ENCODE measurements at places on chromosomes 3 and 15. TPM values are rescaled to one million over a fixed set of nuclear protein-coding genes. Genes with fewer than 3 reads are reported as not detected.
A peak's percentile ranks its signal among the peaks of the same experiment; 100 is the strongest.

The TICRR gene
- 41.7 TPM for total RNA-seq

DNA sequence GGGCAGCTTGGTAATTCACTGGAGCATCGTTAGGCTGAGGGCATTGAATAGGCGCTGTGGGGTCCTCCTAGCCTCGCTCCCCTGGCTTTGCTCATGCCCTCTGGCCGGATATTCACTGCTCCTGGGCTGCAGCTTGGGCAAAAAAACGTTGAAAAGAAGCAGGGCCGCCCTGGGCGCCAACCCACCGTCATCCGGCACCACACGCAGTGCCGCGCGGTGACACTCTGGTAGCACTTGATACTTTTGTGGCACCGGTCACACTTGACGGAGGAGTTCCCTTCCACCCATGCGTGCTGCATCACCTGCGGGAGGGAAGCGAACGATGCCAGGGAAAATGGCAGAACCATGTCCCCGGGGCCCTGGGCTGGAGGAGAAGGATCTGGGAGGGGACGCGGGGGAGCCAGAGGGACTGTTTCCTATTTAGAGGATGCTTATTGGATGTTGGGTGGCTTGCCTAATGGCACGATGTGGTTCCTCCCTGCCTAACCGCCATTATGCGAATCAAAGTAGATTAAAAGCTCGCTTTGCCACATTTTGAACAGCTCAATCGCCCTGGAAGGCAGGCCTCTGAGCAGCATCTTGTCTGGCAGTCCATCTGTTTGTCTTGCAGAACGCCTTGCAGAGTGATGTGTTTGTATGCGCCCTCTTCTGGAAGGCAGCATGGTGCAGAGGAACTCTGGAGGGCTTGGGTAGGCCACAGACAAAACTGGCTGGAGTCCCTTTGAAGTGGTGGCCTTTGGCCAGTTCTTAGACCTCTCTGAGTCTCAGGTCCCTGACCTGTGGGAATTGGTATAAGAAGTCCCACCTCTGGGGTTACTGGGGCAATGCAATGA, 93.2 kb downstream of the DGKG start:
- H3K27me3 ChIP-seq: peaks cover 48% of the 10 kb centered on the region
- H3K36me3 ChIP-seq: no peaks in the 10 kb centered on the region
- DNase-seq: peak; percentile 29
- H3K4me3 ChIP-seq: no peak overlapping the region
- no peak overlapping the region for H3K27ac ChIP-seq

DNA sequence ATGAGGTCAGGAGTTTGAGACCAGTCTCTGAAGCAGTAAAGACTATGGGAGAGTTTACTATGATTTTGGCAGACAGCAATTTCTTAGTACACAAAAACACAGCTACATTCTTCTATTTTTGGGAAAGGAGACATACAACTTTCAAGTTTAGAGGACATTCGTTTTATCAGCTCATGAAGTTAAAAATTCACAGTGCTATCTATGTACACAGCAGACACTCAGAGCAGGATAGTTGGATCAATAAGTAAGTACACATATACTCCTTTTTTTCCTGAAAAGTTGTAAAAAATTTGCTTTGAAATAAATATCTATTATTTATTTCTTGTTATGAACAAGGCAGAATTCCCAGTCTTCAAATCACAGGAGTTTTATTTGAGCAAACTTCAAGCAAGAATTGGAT, 159.7 kb downstream of the SERPINI1 start:
- no peak overlapping the region for H3K4me3 ChIP-seq
- no peaks in the 10 kb centered on the region for H3K4me1 ChIP-seq
- no peak overlapping the region for H3K27ac ChIP-seq
- no peaks in the 10 kb centered on the region for H3K36me3 ChIP-seq

DNA sequence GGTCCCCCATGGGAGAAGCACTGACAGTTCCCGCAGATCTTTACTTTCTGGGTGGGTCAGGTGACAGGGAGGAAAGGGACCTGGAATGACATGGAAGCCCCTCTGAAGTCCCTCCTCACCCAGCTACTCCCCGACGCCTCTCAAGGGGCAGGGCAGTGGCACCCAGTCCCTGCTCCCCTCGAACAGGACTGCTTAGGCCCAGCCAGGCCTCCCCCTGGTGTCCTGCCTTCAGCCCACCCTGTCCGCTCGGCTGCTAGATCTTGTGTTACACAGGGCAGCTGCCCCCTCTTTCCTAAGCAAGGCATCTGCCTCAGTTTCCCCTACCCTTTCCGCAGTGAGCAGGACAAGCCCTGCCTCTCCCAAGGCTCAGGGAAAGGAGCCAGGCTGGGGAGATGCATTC, 226.5 kb downstream of the XXYLT1 start:
- H3K27ac ChIP-seq: no peak overlapping the region
- H3K4me3 ChIP-seq: no peak overlapping the region
- H3K27me3 ChIP-seq: peaks cover 2% of the 10 kb centered on the region
- peaks cover 5% of the 10 kb centered on the region for H3K36me3 ChIP-seq
- H3K4me1 ChIP-seq: peaks cover 40% of the 10 kb centered on the region
- DNase-seq: no peak

DNA sequence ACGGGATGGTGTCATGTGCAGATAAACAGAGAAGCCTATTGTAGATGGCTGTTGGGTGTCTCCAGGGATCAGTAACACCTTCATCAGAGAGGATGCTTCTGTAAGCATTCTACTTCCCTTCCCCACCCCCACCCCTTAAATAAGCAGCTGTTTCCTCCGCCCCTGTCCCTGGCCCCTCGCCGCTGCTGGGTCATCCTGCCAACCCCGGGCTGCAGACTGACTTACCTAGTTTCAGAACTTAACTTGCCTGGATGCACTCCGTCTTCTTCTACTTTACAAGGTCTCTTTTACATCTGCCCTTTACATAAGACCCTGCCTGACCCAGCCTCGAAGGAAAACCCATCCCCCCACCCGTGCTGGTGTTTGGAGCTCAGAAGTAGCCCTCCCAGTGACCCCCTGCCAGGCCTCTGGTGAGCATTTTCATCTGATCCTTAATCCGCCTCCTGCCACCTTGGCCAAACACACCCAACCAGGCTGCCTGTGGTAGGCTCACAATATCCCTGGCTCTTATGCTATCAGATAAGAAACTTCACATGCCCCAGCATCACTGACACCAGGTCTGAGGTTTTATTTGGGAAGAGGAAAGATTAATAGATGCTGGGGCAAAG, 103.0 kb upstream of the HES1 start:
- no peaks in the 10 kb centered on the region for H3K36me3 ChIP-seq
- no peak overlapping the region for H3K4me3 ChIP-seq
- peaks cover 49% of the 10 kb centered on the region for H3K4me1 ChIP-seq
- no peak overlapping the region for H3K27ac ChIP-seq
- no peak for DNase-seq
- H3K27me3 ChIP-seq: no peaks in the 10 kb centered on the region

Data from Calu3 (cell line).